ENCODE measurements at places on chromosomes 7 and 10.

- no peak for DNase-seq
These were observed 299.4 kb downstream of the SNX13 start for GRCh38 chr7:17640730-17641377.

GRCh38 chr10:37700886-37701780, 156.3 kb downstream of the ZNF248 start:
- DNase-seq = no peak

GRCh38 chr7:101163279-101164070, 1.9 kb downstream of the VGF start:
- peak; percentile 44 for DNase-seq

DNA sequence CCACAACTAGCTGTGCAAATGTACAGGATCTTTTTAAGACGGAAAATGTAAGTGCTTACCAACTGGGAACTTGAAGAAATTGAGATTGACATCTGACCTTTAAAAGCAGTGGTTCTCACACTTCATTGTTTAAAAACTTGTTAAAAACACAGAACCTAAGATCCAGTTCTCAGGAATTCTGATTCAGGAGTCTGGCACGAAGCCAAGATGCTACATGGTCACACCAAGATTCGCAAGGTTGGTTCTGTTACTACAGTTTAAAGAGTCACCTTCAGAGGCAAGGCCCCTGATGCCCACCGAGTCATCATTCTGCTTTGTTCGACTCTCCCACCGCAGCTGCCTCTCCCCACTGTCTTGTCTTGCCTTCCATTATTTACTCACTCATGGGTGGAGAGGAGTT, 113.3 kb downstream of the GLI3 start:
- DNase-seq = no peak

- DNase-seq = no peak
These were observed 4.4 kb upstream of the LRRN3 start for GRCh38 chr7:111086532-111086931.

GRCh38 chr7:27697861-27698430, 35.3 kb upstream of the HIBADH start:
- no peak for DNase-seq

- DNase-seq = peak; percentile 80
These were observed at the start of gene NIPSNAP2 for GRCh38 chr7:55964261-55965099. Gene NIPSNAP2 (plus strand): TSS chr7:55964585. CDS start chr7:55964610, 25 bp downstream.

DNA sequence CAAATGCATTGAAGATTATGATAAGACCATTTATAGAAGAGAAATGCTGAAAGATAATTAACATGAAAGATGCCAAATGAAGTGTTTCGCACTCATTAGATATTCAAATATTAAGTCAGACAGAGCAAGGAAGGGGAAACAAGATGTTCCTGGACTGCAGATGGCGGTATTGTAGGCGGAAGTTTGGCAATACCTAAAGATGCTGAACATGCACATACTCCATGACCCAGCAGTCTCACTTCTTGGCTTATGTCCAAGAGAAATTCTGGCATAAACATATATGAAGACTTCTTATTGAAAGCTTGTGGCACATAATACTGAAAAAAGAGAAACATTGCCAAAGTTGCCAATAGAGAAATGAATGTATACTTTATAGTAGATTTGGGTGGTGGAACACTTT, 325.4 kb upstream of the SEMA3C start:
- DNase-seq = no peak

GRCh38 chr10:176677-177076, 41.4 kb downstream of the ZMYND11 start:
- DNase-seq = no peak

DNA sequence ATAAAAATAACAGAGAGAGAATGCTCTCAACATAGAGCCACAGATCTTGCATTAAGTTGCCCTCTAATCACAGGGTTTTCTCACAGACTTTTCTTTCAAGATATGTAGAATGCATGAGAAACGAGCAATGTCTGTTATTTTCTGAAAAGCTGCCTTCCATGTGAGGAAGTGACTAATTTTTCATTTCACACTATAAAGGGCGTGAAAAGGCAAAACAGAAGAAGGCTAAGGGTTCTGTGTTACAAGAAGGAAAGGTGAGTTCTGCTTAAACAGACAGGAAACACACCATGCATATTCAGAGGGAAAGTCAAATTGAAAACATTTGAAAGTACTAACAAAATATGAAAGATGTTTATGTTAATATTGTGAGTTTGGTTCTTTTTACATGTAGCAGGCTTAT, 189.2 kb downstream of the SEMA3D start:
- DNase-seq = no peak

DNA sequence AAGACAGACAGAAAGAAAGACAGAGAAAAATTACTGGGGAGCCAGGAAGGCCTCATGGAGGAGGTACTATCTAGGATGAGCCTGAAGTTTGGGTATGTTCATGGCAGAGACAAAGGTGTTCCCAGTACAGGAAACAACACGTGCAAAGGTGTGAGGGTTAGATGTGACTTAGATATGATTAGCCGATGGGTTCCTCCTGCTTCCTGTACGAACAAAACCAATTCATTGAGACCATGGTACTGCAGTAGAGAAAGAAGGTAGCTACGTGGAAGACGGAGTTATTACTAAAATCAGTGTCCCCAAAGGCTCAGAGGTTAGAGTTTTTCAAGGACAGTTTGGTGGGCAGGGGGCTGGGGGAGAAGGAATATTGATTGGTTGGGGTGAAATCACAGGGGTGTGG, 55.2 kb upstream of the CHST3 start:
- DNase-seq = no peak

- DNase-seq = no peak
These were observed 11.0 kb upstream of the PIP start for GRCh38 chr7:143120691-143121405.

- DNase-seq = no peak
These were observed 552.3 kb downstream of the KCNMA1 start for GRCh38 chr10:77085344-77085743.

DNA sequence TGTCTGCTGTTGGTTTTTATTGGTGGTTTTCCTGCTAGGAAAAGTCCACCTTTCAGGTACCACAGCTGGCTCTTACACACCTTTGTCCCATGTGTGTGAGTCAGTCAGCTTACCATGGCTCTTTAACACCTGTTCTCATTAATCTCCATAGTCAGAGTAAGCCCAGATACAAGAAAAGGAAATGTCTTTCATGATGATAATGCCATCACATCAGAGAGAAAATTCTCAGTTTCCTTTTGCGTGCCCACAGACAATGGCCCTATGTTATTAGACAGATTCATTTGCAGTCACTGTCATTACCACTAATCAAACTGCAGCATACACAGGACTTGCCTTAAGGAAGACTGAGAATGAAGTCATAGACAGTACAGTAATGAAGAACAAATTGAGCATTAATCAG, 1583.6 kb upstream of the LRRTM3 start:
- DNase-seq = no peak

GRCh38 chr7:150953061-150953997, 24.8 kb downstream of the KCNH2 start:
- no peak for DNase-seq

DNA sequence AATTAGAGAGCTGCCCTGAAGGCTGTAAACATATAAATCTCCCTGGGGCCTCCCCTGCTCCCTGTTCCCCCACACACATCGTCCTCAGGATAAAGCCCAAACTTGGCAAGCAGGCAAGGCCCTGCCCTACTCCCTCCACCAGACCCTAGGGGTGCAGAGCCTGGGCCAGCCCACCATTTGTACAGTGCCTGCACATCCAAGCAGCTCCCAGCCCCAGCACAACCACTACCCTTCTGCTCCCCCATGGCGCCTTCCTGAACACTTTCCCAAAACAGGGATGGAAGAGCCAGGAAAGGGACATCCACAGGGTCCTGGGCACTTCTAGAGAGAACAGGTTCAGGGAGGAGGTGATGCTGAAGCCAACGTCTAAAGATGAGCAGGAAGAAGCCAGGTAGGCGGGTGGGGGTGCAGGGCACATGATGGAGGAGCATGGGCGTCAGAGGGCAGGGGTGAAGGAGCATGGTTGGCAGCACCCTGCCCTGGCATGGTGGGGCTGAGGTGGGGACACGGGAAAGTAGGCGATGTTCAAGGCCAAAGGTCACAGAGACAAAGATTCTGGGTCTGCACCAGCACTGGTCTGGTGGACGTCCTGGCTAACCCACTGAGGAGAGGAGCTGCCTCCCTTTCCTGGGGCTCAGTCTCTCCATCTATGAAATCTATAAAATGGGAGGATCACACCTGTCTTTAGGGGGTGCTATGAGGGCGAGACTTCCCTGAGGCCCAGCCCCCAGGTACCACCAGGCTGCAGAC, 140.6 kb downstream of the ARHGAP22 start:
- DNase-seq = peak; percentile 26

GRCh38 chr10:15220445-15220844, 52.0 kb upstream of the NMT2 start:
- no peak for DNase-seq

GRCh38 chr10:14040787-14041631, 289.7 kb downstream of the FRMD4A start:
- DNase-seq = no peak

GRCh38 chr10:96560966-96561887, 25.6 kb downstream of the TM9SF3 start:
- DNase-seq = no peak

DNA sequence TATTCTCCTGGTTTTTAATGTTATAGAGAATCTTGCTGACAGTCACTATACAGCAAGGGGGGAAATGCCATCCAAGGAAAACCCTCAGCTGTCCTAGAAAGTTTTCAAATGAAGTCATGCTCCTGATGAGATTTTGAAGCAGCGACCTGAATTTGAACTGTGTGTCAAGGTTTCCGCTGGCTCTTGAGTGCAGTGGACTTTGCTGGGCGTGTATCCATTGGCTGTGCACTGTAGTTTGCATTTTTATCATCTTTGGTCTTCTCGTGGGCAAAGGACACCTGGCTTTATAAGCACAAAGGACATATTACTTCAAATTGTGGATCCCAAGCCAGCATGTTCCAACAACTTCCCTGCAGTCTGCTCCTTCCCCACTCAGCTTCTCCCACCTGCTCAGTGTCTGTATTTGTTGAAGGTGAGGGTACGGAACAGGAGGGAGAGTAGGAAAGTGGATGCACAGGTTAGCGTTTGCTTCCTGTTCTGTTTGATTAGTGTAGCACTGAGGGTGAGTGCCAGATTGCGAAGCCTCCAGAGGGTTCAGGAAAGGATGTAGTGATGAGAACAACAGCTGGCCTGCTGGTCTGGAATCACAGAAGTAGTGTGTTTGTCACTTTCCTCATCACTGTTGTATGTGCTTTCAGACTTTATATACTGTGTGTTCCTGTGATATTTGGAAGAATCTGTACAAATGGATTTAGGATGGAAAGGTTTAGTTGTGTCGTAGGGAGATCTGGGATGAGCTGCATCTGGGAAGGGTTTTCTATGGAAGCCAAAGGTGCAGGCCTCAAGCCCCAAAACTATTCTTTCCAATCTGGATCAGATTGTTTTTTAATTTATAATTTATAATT, 204.8 kb downstream of the BMPER start:
- no peak for DNase-seq

DNA sequence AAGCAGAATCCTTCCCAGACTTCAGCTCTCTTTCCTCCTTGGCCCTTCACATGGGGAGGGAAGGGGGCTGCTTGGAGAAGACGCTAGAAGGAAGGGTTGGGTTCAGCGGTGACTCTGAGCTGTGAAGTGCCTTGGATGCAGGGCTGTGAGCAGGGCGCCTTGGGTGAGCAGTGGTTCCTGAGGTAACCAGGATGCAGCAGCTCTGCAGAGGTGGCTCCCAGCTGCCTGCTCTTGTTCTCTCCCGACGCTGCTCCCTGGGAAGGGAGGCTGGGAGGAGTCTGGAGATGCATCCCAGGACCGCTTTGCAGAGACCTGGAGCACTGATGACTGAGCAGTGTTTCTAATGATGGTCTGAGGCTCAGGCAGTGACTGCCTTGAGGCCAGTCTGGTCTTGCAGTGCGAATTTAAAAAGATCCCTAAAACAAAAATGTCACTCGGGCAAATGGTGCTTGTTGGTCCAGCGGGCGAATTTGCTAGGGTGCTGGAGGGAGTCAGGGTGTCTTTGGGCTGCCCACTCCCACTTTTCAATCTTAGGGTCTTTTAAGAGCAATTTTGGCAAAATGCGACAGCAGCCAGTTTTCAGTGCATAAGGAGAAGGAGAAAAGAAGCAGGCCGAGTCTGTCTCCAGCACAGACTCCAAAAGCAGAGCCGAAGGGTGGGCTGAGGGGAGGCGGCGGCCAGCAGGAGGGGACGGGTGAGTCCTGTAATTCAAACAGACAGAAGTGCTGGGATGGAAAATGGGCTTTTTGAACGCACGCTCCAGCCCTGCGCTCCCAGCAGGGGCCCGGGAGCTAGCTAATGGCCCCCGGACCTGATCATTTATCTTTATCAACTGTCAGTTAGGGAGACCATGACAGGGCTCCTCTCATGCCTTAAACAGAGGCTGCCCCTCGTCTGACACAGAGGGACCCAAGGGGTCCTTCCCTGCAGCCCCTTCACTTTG, 191.2 kb upstream of the SHH start:
- no peak for DNase-seq

DNA sequence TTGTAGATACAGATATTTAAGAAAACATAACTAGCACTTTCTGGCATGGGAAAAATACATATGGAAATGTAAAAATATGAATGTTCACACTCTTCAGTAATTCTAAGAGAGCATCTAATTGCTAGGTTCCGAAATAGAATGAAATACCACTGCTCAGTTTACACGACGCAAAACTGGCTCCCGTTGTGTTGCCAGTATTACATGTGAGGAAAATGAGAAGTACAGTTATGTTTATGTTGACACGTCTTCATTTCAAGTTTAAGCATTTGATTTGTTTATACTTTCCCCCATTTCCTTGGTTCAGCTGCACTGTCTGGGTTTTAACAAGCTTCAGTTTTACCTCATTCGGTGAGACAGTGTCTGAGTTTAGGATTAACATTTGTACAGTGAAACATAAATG, 275.8 kb upstream of the SEMA3D start:
- DNase-seq = no peak

DNA sequence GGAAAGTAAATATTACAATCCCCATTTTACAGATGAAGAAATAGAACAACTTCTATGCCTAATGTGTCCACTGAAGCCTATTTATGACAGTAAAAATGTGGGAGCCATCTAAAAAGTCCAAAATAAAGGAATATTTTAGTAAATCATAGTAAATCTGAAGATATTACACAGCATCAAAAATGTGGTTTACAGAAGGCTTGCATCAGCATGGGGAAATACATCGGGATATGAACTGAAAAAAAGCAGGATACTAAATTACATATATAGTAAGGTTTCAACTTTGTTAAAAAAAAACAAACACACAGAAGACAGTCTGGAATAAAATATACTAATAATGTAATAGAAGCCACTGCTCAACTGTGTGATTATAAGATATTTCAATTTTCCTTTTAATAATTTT, 20.8 kb downstream of the CPA1 start:
- no peak for DNase-seq

DNA sequence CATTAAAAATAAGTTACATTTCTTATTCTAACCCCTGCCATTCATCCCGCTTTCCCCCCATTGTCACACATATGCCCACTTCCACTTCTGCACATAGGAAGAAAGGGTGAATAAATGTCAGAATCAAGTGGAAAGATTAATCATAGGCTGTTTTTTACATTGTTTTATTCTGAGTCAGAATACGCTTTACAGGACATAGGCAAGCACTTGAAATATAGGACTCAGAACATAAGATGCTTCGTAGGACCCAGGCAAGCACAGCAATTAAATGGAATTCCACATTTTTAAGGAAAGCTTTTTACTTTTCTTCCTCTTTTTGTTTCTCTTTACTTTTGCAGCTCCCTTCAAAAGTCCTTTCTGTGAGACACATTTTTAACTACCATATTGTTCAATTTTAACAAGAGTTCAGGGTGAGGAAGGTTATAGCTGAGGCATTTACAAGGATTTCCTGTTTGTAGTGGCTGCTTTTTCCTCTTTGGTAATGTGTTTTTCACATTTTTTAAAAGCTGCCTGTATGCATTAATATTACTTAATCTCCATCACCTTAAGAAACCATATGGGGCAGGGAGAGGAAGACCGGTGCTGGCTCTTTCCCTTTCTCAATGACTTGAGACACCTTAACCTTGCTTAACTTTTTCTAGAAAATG, 130.0 kb downstream of the TES start:
- DNase-seq = no peak
